ENCODE measurements at places on chromosomes 16 and 17. TPM values are rescaled to one million over a fixed set of nuclear protein-coding genes. Genes with fewer than 3 reads are reported as not detected.

The ADAM11 gene
- 0.50 TPM for total RNA-seq

The TRIM16 gene
- 6.4 TPM for total RNA-seq

The HOXB6 gene
- 0.58 TPM for total RNA-seq

The ZNF232 gene
- 10.7 TPM for total RNA-seq

The CSH1 gene
- total RNA-seq, result not detected

The KDM6B gene
- total RNA-seq, result 31.9 TPM

GRCh38 chr17:50541716-50542688, 5.0 kb upstream of the SPATA20 start:
- H3K36me3 ChIP-seq, result no peaks in the 10 kb centered on the region
- DNase-seq, result peak; percentile 85
- H3K27ac ChIP-seq, result peak overlapping the region; percentile 52
- peaks cover 12% of the 10 kb centered on the region for H3K4me1 ChIP-seq
- H3K27me3 ChIP-seq, result peaks cover 9% of the 10 kb centered on the region

DNA sequence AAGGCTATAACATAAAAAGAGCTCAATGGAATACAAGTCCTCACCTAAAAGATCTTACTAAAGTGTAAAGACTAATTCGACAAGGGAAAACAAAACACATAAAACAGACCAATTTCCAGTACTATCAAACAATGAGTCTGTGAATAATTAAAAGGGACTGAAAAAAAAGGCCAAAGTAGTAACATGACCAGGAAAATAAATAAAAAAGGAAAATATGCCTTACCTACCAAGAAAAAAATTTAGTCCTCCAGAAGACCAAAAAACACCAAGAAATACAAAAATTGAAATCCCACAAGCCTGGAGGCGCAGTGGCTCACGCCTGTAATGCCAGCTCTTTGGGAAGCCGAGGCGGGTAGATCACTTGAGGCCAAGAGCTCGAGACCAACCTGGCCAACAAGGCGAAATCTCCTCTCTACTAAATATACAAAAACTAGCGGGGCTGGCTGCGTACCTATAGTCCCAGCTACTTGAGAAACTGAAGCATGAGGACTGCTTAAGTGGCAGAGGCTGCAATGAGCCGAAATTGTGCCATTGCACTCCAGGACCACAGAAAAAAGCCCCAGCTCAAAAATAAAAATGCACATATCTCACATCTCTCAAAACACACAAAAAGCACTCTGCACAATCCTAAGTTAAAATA, 60.8 kb downstream of the TEX14 start:
- H3K4me1 ChIP-seq, result peaks cover 3% of the 10 kb centered on the region
- no peaks in the 10 kb centered on the region for H3K36me3 ChIP-seq
- no peaks in the 10 kb centered on the region for H3K27me3 ChIP-seq
- peak; percentile 73 for DNase-seq
- no peak overlapping the region for H3K4me3 ChIP-seq

DNA sequence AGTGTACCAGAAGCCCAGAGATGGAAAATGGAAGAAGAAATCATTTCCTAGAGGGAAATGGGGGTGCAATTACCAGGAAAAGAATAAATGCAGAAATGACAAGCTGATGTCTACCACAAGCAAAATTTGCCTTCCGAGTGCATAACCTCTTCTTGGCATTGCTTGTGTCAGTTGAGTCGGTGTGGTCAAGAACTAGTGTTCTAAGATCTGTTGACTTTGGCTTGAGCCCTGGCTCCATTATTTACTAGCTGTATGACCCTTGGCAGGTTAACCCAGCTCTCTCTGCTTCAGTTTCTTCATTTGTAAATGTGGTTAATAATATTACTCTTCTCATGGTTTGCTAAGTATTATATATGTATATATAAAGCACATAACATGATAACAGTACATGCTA, 273.0 kb upstream of the IRX5 start:
- no peaks in the 10 kb centered on the region for H3K36me3 ChIP-seq
- H3K27ac ChIP-seq, result no peak overlapping the region
- peaks cover 12% of the 10 kb centered on the region for H3K27me3 ChIP-seq

- peaks cover 38% of the 10 kb centered on the region for H3K27me3 ChIP-seq
- H3K4me3 ChIP-seq, result no peak overlapping the region
- no peak for DNase-seq
Measured at GRCh38 chr16:54923055-54923473, 7.6 kb upstream of the IRX5 start.

GRCh38 chr16:80599466-80599865, 58.7 kb downstream of the DYNLRB2 start:
- no peaks in the 10 kb centered on the region for H3K27me3 ChIP-seq
- DNase-seq, result no peak
- no peak overlapping the region for H3K27ac ChIP-seq
- H3K4me3 ChIP-seq, result no peak overlapping the region
- peaks cover 4% of the 10 kb centered on the region for H3K4me1 ChIP-seq

DNA sequence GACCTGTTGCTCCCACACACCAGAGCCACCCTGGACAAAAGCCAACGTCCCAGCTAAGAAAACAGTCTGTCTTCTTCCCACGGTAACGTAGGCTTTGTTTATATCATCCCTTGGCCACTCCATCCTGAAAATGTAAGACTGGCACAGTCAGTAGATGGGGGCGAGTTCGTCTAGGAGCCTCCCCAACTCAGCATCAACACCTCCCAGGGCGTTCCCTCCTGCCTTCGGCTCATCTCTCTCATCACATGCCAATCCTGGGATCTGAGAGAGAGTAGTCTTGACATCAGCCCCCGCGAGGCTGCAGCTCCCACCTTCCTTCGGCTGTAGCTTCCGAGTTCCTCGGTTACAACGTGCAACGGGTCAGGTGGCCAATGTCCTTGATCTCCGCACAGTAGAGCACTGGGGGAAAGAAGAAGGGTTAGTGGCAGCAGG, 894 bp downstream of the RNF227 start:
- H3K36me3 ChIP-seq, result peaks cover 10% of the 10 kb centered on the region
- no peak for DNase-seq
- H3K27ac ChIP-seq, result peak overlapping the region; percentile 94
- H3K4me3 ChIP-seq, result peak overlapping the region; percentile 87

GRCh38 chr17:74761931-74762330, 13.5 kb downstream of the NHERF1 start:
- H3K27me3 ChIP-seq, result no peaks in the 10 kb centered on the region
- H3K36me3 ChIP-seq, result peaks cover 23% of the 10 kb centered on the region
- no peak overlapping the region for H3K27ac ChIP-seq
- no peak overlapping the region for H3K4me3 ChIP-seq
- peaks cover 55% of the 10 kb centered on the region for H3K4me1 ChIP-seq

DNA sequence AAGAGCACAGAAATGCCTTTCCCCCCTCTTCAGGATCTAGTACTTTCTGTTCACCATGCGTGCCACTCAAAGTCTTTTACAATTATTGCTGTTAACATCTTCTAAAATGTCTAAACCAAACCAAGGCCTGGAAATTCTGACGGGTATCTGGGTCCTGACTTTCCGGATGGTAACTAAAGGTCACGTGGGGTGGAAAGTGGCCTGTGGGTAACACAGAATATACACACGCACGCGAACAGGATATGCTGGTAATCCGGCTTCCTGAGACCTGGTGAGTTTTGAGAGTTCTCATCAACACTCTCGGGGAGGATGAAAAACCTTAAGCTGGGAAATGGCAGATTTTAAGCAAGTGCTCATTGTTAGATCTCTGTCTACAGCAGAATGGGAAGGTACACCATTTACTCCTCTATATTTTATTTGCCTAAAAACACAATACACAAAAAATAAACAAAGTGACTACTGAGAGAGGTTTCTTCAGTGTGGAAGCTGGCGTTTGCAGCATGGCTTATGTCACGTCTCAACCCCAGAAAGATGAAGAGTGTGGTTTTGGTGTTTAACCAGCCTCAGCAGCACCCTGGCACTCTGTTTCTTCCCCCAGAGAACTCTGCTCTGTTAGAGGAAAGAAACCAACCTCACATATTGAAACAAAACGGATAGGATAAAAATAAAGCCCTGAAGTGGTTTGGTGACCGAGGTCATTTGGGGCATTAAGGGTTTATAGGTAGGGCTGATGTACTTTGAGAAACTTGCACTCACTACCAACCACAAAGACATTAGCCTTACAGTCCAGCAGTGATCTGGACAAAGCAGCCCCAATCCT, 37.3 kb downstream of the SMG6 start:
- H3K36me3 ChIP-seq, result peaks cover 40% of the 10 kb centered on the region
- peaks cover 85% of the 10 kb centered on the region for H3K4me1 ChIP-seq
- DNase-seq, result peak; percentile 98
- H3K27ac ChIP-seq, result peak overlapping the region; percentile 100

GRCh38 chr16:525520-526180, 1.9 kb upstream of the CAPN15 start:
- H3K27ac ChIP-seq, result peak overlapping the region; percentile 96
- no peaks in the 10 kb centered on the region for H3K27me3 ChIP-seq
- H3K4me1 ChIP-seq, result peaks cover 47% of the 10 kb centered on the region
- peaks cover 2% of the 10 kb centered on the region for H3K36me3 ChIP-seq

- no peaks in the 10 kb centered on the region for H3K27me3 ChIP-seq
- peaks cover 56% of the 10 kb centered on the region for H3K4me1 ChIP-seq
- H3K36me3 ChIP-seq, result peaks cover 52% of the 10 kb centered on the region
- no peak for DNase-seq
Measured at GRCh38 chr16:27258241-27258734, 10.3 kb downstream of the NSMCE1 start.

- H3K36me3 ChIP-seq, result no peaks in the 10 kb centered on the region
- H3K27ac ChIP-seq, result no peak overlapping the region
- H3K27me3 ChIP-seq, result no peaks in the 10 kb centered on the region
- H3K4me3 ChIP-seq, result no peak overlapping the region
- no peak for DNase-seq
- H3K4me1 ChIP-seq, result no peaks in the 10 kb centered on the region
Measured at GRCh38 chr16:10154389-10154788, 27.8 kb downstream of the GRIN2A start.

- no peak overlapping the region for H3K27ac ChIP-seq
- H3K36me3 ChIP-seq, result no peaks in the 10 kb centered on the region
- no peaks in the 10 kb centered on the region for H3K27me3 ChIP-seq
Measured at GRCh38 chr16:62652441-62653120, 616.3 kb upstream of the CDH8 start.

DNA sequence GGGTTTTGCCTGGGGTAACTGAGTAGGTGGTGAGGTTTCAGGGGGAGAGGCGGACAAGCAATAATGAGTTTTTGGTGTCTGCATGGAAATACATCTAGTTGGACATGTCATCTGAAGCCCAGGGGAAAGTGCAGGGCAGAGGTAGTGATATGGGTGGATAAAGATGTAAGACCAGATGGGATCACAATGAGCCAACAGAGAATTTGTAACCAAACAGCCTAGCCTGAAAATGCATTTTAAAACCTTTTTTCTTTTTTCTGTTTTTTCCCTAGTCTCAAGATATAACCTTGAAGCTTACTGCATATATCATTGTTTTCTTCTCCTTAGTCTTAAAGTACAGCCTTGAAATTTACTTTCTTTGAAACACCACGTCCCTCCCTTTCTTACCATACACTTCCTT, 3.7 kb upstream of the ZNF19 start:
- no peak overlapping the region for H3K27ac ChIP-seq
- no peaks in the 10 kb centered on the region for H3K36me3 ChIP-seq
- no peak overlapping the region for H3K4me3 ChIP-seq
- peaks cover 2% of the 10 kb centered on the region for H3K4me1 ChIP-seq
- H3K27me3 ChIP-seq, result peaks cover 6% of the 10 kb centered on the region
- DNase-seq, result no peak

DNA sequence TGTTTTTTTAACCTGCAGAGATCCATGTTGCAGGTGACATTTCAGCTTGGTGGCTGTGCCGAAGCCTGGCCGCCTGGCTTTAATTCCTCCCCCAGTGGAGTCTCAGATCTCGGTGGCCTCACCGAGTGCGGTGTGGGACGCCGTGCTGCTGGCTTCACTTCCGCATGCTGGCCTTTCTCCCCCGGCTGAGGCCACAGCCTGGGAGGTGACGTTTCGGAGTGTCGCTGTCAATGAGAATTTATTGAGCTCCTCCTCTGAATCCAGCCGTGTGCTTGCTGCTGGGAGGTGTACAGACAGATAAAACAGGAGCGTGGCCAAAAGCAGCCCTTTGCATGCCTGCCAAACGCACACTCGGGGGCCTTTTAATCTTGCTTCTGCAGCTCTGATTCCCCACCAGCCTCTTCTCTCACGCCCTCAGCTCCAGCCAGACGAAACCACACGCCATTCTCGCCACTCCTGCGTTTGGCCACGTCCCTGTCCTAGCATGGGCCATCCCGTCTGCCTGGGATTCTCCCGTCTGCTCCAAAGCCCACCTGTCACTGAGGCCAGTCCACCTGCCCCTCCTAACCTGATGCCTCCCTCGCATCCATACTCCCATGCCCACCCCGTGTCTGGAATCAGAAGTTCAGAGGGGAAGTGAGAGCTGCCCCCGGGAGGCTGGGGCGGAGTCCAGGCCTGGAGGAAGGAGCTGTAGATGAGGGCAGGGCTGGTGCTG, 3.6 kb downstream of the GSE1 start:
- DNase-seq, result peak; percentile 75
- peaks cover 27% of the 10 kb centered on the region for H3K4me1 ChIP-seq
- peaks cover 3% of the 10 kb centered on the region for H3K36me3 ChIP-seq

DNA sequence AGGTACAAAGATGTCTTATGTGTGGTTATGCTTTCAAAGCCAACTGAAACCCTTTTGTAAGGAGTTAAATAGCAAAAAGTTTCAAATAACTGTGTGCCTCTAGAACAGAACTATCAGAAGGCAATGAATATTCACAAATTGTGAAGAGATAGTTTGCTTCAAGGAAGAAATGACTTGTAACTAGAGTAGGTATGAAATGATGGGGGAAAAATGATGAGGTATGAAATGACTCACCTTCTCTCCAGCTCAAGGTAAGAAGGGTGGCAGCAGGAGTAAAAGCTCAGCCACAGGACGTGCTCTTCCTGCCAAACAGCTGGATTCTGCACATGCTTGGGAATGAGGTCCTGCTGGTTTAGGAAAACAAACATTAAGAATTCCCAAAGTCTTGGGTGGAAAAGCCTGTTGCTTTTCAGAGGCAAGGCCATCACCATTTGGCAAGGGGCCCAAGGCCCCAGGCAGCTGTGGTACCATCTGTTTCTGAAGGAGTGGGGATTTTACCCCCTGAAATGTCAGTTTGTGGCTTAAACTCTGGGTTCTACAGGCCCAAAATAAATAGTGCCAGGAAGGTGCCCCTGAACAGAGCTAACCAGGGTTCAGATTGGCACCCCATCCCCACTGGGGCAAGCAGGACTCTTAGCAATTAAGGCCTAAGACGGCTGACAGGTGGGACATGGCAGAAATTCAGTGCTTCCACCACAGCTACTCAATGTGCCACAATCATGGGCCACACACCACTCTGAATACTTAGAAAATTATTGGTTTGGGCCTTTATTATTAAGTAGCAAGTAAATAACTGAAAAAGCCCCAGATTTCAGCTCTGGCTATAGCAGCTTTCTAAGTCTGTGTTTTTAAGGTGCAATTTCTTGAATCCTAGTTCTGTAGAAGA, 13.3 kb downstream of the HERPUD1 start:
- DNase-seq, result no peak
- H3K27ac ChIP-seq, result peak overlapping the region; percentile 60
